Stimulated activated naive B cell treated with anti-CD40 and anti-IgM and Interleukin-4, amounts not matched to agents 10 μg/mL and 1 μg/mL and 100 μg/mL, for 72 hours (primary cell): ENCODE measurements at places on chromosomes 16 and 17.
A peak's percentile ranks its signal among the peaks of the same experiment; 100 is the strongest.

- no peak for DNase-seq
These were observed 9.7 kb downstream of the CDRT4 start for GRCh38 chr17:15457723-15458094.

DNA sequence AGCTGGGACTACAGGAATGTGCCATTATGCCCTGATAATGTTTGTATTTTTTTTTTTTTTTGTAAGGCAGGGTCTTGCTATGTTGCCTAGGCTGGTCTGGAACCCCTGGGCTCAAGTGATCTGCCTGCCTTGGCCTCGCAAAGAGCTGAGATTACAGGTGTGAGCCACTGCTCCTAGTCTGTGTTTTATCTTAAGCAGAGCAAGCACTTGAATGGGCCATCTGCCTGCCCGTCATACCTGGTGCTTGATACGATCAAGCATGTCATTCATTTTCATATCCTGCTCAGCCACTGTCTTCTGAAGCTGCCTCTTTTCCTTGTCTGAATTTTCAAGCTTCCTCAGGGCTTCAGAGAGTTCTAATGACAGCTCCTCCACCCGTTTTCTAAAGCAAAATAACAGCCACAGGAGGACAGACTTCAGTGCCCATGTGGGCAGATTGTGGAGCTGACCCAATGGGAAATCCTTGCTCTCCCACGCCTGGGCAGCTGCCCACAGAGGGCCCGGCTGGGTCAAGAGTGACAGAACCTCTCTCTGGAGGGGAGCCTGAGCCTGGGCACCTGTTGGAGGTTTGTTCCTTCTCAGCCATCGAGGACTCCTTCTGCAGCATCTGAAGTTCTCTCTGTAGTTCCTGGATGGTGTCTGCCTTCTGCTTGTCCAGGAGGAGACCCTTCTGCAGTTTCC lies 36.5 kb downstream of the DHX38 start:
- DNase-seq = no peak

DNA sequence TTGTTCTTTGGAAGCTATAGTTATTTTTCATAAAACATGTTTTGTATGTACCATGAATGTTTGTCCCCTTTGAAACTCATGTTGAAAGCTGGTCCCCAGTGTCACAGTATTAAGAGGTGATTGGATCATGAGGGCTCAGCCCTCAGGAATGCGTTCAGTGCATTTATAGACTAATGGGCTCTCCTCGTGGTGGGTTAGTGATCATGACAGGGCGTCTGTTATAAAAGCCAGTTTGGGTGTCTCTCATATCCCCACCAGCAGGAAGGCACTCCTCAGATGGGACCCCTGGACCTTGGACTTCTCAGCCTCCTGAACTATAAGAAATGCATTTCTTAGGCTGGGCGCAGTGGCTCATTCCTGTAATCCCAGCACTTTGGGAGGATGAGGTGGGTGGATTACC lies 10.4 kb downstream of the BANP start:
- no peak for DNase-seq

- peak; percentile 33 for DNase-seq
These were observed 54.5 kb downstream of the NDE1 start for GRCh38 chr16:15704545-15704987.

- DNase-seq = no peak
These were observed 52.3 kb downstream of the RPGRIP1L start for GRCh38 chr16:53651357-53651756.

DNA sequence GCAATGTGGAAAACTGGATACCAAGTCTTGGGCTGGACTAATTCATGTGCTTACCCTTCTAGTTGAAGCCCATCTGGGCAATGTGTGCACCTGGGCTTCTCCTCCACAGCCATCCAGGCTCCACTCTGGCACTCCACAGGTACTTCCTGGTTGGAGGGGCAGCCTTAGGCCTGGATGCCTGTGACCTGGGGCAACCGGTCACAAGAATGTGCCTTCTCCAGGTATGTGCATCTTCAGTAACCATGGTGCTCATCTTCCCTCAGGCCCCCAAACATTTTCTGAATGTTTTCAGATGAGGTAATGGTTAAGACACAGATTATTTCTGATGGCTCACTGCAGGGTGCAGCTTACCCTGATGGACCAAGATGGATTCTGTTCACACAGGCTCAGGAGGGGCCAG lies 11.1 kb downstream of the C16orf86 start:
- DNase-seq = no peak

- no peak for DNase-seq
These were observed 12.7 kb upstream of the FAM20A start for GRCh38 chr17:68613739-68614298.

GRCh38 chr16:68993885-68994284 lies 111.6 kb upstream of the HAS3 start:
- no peak for DNase-seq

- peak; percentile 32 for DNase-seq
These were observed 771 bp downstream of the MSRB1 start for GRCh38 chr16:1942047-1942809.

DNA sequence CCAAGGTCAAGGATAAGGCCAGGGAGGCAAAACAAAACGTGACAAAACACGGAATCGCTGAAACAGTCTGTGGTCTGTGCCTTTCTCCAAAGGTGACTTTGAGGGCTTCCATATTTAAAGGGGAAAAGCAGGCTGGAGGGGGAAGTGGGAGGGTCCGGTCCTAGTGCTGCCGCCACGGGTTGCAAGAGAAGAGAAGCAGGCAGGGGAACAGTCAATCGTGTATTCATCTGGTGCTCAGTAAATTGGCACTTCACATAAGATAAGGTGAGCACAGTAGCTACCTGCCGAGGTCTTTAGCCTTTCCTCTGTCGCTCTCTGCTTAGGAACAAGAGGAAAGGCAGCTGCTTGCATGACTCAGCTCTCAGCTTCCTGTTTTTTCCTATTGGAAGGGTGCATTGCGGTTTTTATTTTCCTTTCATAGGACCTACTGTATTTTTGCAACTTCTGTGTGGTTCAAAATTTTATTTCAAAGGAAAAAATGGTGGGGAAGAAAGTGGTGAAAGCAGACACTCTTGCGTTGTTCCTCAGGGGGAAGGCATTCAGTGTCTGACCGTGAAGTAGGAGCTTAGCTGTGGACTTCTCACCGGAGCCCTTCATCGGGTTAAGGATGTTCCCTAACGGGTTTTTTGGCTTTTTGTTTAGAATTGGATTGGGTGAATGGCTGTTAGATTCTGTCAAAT lies 7.1 kb upstream of the LGALS3BP start:
- no peak for DNase-seq

GRCh38 chr17:76159157-76159556 lies 18.1 kb upstream of the FOXJ1 start:
- no peak for DNase-seq

DNA sequence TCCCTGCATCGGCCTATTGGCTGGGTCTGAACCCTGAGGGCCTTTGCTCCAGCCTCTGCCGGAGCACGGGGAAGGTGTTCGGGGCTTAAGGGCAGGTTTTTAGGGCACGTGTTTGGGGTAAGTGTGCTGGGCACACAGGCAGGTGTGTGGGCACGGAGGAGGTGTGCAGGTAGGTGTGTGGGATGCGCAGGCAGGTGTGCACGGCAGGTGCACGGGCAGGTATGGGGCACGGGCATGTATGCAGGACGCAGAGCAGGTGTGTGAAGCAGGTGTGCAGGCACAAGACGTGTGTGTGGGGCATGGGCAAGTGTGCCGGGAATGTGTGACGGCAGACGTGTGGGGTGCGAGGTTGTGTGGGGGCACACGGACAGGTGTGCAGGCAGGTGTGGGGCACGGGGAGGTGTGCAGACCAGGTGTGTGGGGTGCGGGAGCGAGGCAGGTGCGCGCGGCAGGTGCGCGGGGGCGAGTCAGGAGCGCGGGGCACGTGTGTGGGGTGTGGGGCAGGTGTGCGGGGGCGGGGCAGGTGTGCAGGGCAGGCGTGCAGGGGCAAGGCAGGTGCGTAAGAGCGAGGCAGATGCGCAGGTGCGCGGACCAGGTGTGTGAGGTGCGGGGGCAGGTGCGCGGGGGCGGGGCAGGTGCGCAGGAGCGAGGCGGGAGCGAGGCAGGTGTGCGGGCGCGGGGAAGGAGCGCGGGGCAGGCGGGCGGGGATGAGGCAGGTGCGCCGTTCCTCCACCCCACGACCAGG lies 28.6 kb upstream of the METRNL start:
- no peak for DNase-seq

GRCh38 chr17:42929497-42929844 lies 28.9 kb downstream of the G6PC1 start:
- DNase-seq = no peak
